ENCODE measurements at places on chromosomes 7 and 10.

DNA sequence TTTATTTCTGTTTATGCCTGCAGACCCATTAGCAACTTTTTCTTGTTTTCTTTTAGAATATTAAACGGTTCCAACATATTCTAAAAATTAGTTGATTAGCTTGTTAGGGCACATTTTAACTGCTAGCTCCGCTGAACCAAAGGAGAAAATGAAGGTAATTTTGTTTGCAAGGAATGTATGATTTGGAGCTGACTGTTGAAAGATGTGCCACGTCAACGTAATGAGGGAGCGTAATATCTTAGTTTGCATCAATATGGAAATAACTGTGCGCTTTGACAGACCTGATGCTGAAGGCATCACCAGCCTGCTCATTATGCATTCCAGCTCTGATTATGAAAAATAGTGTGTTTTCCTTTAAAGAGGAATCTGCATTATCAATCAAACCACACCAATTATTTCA is 102.0 kb upstream of the CTBP2 start:
- no peak for DNase-seq

GRCh38 chr10:784403-785088 is 95.1 kb upstream of the DIP2C start:
- DNase-seq, result no peak

DNA sequence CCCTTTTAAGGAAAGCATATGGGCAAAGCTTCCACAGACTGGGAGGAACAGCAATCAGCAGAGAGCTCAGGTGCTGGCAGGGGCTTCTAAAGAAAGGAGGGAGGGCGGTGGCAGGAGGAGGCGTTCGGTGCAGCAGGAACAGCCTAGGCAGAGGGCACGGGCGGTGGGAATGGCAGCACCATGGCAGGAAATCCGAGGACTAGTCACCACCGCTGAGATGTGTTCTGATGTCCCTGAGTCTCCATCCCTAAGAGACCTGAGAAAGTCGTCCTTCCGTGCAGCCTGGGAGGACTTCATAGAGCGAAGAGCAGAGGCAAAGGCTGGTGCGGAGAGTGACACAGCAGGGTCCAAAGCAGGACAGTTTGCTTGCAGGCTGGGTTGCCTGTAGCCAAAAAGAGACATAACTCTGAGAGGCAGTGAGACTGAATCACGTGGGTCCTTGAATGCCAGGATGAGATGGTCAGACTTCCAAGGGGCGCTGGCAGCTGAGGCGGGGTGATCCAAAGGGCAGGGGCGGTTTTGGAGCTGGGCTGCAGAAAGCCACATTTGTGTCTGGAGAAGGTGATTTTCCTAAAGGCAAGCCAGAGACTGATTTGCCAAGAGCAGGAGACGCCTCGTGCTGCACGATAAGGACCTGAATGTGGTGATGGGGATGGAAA is 35.8 kb upstream of the GRID1 start:
- DNase-seq, result no peak

DNA sequence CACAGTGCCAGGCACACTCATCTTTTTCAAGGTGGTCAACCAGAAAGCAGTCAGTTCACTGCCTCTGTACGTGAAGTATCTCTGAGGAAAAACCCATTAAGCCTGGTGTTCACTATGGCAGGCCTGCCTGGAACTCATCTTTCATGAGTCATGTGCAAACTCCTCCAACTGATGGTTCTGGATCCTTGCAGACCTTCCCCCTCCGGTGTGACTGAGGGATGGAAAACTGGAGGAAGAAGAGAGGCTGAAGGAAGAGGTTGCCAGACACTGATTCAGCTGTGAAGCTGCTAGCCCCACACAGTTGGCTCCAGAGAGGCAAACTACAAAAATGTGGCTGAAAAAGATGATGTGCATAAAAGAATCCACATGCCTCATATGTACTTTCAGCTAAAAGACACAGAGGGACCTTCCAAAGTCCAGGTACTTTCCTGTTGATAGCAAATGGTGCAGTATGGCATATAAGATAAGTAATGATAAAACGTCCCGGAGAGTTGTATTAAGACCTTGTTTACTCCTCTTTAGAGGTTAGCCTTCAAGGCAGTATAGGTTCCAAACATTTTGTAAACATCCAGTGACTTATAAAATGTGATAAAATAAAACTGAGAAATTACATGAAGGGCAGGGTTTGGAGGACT is 2.7 kb downstream of the CYP3A5 start:
- DNase-seq, result no peak

DNA sequence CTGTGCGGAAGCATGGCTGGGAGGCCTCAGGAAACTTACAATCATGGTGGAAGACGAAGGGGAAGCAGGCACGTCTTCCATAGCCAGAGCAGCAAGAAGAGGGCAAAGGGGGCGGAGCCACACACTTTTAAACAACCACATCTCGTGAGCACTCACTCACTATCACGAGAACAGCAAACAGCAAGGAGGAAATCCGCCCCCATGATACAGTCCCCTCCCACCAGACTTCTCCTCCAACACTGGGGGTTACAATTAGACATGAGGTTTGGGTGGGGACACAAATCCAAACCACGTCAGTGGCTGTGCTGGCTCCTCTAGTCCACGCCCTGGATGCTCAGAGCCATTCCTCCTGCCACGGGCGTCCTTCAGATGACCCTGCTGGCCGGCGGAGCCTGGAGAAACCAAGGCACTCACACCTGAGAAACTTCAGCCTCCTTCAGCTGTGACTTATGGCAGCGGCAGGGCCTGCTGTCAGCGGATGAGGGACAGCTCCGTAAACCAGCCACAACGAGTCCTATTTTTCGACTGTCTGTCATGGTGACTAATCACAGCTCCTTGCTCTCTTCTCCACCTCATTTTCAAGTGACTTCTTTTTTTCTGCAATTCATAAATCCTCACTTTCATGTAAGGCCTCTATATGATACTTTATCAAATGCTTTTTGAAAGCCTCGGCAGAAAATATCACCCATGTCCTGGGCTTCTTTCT is 167.9 kb upstream of the PFKP start:
- no peak for DNase-seq

- no peak for DNase-seq
Measured at GRCh38 chr7:84744385-84744784, 442.5 kb downstream of the SEMA3D start.

DNA sequence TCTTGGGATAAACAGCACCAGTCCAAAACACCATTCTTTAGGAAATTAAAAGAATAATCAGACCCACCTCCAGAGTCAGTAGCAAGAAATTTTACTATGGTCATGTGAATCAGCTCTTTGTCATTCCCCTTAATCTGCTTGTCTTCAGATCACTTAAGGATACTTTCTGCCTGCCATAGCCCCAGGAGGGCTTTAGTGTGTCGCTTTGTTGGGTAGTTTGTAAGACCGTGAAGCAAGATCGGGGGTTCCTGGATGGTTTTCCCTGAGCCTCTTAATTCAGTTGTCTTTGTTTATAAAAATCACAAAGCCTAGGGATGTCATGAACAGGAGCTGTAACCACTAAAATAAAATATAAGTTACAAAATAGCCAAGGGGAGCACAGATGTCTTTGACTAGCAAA is 223.6 kb downstream of the RELN start:
- no peak for DNase-seq

- no peak for DNase-seq
Measured at GRCh38 chr10:73647875-73648651, 6.8 kb upstream of the MYOZ1 start.

GRCh38 chr10:71319042-71319799 is at the start of gene SLC29A3:
Gene SLC29A3, plus strand, starts transcription at chr10:71319259. Its CDS starts 51 bp downstream, at chr10:71319310.
- DNase-seq, result peak; percentile 88

GRCh38 chr10:4704034-4704545 is 121.9 kb upstream of the AKR1E2 start:
- DNase-seq, result peak; percentile 87

DNA sequence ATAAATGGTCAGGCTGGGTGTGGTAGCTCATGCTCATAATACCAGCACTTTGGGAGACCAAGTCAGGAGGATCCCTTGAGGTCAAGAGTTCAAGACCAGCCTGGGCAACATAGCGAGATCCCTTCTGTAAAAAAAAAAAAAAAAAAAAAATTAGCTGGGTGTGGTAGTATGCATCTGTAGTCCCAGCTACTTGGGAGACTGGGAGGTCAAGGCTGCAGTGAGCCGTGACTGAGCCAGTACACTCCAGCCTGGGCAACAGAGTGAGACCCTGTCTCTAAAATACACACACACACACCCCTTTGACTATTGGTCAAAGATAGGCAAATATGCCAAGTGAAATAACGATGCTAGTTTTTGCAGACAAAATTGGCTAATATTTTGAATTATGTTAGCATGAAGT is 80.6 kb downstream of the IGF2BP3 start:
- DNase-seq, result no peak

DNA sequence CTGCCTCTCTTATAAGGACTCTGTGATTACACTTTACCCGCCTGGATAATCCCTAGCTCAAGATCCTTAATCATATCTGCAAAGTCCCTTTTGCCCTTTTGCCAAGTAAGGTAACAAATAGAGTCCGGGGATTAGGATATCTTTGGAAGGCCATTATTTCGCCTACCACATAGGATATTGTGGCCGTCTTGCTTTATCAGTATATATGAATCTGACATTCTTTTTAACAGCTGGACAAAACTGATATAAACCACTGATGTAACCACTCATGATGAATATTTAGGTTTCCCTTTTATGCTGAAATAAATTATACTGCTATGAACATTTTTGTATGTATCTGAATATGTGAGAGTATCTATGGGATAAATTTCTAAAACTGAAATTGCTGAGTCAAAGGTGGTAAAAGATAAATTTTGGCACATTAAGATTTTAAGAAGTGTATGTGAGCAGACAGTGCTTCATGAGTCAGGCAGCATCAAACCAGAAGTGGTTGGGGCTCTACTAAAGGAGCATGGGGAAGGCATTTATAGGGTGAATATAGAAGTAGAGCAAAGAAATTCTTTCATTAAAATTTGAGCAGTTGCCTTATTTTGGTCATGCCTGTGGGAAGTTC is 44.7 kb downstream of the AVL9 start:
- no peak for DNase-seq

DNA sequence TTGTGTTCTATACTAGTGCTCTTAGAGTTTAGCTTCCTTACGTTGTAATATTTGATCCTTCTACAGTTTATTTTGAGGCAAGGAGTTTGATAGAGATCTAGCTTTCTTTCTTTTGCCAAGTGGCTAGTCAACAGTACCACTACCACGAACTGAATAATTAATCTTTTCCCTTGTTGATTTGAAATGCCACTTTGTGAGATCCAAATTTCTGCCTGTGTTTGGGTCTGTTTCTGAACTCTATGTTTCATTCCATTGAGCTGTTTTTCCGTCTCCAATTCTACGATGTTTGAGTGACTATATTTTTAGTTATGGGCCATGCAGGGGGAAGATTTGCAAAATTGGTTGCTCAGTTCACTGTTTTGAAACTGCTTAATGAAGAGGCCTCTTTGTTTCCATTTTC is 134.7 kb downstream of the KIAA1217 start:
- no peak for DNase-seq

DNA sequence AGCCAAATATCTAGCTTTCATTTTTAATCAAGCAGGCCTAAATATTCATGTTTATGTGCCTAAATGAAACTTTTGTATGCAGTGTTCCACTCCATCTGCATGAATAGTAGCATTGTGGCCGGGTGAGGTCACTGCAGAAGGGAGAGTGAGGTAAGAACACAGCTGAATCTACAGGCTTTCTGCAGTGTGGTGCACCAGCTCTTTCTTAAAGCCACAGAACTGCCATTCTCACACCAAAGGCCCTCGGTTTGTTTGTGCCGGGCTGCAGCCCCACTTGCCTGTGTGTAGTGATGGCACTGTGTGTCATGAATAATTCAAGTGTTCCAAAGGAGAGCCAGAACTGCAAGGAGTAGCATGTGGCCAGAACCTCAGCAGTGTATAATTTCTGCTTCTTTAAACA is 204.1 kb downstream of the TRIL start:
- no peak for DNase-seq

- DNase-seq, result peak; percentile 79
Measured at GRCh38 chr10:107741971-107742370, 577.5 kb upstream of the SORCS1 start.

DNA sequence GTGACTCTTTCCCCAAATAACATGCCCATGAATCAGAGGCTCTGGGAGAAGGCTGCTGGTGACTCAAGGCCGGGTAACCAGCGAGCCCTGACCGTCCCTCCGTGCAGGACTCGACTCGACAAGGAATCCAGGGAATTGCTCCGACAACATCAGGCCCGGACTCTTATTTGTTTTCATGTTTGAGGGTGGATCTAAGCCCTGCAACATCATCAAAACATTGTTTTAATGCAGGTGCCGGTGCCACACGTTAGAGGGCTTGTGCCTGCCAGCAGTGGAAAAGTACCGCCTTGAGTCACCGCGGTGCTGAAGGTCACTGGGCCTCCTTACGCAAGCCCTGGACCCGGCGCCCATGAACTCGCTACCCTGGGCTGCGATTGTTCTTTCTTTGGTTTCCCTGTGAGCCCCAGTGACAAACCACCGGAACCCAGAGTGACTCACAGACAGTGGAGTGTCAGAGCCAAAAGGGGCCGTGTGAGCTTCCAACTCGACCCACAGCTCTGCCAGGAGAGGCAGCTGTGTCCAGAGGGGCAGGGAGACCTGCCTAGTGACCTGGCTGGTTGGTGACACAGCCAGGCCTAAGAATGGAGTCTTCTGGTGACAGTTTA is 139.4 kb upstream of the SHH start:
- DNase-seq, result peak; percentile 79

- DNase-seq, result peak; percentile 73
Measured at GRCh38 chr7:73451780-73452398, 18.3 kb downstream of the FZD9 start.
